ENCODE measurements at places on chromosomes 7 and 10. TPM values are rescaled to one million over a fixed set of nuclear protein-coding genes. Genes with fewer than 3 reads are reported as not detected.

BRAF gene
- 12.1 TPM for polyA plus RNA-seq

GRCh38 chr10:129136951-129137350 lies 330.1 kb upstream of the MGMT start:
- no peak for DNase-seq

DNA sequence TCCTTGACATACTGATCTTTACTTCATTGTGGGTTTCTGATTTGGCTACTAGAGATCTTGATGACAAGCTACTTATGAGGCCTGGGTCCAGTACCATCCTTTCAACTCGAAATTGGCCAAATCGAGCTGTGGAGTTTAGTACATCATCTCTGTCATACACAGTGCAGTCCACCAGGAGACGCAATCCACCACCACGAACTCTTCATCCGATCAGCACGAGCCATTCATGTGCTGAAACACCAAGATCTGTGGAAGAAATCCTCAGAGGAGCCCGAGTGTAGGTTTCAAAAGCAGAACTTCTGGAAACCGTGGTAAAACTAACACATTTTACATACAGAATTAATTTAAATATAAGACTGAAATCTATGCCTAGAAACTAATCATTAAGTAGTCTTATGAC lies 14.2 kb downstream of the DNAJC9 start:
- DNase-seq: no peak

DNA sequence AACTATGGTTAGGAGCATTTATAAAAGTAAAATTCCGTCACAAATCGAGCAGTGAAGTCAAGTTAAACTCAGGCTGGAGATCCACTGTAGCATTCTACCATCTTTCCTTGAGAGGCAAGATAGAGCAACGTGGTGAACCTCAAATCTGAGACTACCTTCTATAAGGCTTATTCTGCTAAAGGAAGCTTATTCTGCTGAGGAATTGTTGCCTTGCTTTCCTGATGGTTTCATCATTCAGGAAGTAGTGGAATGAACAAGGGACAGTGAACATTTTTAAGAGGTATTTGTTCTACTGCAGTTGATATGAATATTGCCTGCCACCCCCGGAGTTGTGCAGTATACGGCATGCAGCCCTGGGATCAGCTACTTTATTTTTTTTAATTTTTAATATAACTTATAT lies 170.8 kb downstream of the VPS50 start:
- no peak for DNase-seq

DNA sequence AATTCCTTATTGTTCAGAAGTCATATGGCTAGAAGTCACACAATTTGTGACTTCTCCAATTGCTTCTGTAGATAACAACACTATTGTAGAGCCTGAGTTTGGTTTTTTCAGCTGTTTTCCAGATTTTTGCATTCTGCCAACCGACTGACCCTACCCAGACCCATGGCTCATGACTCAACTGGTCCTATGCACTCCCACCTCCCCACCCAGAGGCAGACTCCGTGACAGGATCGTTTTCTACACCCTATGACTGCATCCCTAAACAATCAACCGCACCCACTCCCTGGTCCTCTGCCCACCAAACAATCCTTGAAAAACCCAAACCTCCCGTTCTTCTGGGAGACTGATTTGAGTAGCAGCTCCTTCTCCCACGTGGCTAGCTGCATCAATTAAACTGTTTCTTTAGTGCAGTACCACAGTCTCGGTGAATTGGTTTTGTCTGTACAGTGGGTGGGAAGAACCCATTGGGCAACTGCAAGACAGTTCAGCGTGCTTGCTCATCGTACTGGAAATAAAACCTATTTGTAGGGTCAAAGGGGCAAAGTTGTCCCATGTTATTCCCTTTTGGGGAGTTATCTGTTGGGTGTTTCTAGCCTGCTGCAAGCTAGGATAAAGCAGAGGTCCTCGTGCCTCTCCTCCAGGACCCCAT lies 150.3 kb upstream of the FAM20C start:
- DNase-seq: no peak

CALML5 gene
- not detected for polyA plus RNA-seq

GRCh38 chr10:43874984-43875383 lies 226.3 kb upstream of the ZNF32 start:
- DNase-seq: no peak

DNA sequence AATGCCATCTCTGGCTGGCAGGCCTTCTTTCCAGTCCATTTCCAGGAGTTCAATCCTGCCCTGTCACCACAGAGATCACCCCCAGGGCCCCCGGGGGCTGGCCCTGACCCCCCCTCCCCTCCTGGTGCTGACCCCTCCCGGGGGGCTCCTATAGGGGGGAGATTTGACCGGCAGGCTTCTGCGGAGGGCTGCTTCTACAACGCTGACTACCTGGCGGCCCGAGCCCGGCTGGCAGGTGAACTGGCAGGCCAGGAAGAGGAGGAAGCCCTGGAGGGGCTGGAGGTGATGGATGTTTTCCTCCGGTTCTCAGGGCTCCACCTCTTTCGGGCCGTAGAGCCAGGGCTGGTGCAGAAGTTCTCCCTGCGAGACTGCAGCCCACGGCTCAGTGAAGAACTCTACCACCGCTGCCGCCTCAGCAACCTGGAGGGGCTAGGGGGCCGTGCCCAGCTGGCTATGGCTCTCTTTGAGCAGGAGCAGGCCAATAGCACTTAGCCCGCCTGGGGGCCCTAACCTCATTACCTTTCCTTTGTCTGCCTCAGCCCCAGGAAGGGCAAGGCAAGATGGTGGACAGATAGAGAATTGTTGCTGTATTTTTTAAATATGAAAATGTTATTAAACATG lies 6.0 kb downstream of the CHPF2 start:
- no peak for DNase-seq

DNA sequence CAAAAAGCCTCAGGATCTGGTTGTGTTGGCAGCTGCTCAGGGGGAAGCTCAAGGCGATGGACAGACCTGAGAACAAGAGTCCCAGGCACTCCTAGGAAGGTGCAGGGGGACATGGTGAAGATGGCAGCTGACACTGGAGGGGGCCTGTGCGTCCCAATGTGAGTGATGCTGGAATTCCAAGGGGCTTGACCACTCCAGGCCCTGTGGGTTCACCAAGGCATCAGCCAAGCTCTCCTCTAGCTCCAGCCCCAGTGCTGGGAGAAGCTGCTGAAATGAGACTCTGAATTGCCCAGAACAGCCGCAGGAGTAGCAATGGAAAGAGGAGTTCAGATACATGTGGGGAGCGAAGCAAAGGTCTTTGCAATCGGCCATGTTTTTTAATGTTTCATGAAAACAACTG lies 16.0 kb downstream of the UPP1 start:
- no peak for DNase-seq

- peak; percentile 38 for DNase-seq
These were observed 37.9 kb upstream of the ABCB5 start for GRCh38 chr7:20577441-20578071.

- DNase-seq: peak; percentile 55
These were observed 712 bp upstream of the CPVL start for GRCh38 chr7:29146888-29147609.

- peak; percentile 54 for DNase-seq
These were observed 25.1 kb downstream of the HDAC9 start for GRCh38 chr7:18520450-18521235.

DNA sequence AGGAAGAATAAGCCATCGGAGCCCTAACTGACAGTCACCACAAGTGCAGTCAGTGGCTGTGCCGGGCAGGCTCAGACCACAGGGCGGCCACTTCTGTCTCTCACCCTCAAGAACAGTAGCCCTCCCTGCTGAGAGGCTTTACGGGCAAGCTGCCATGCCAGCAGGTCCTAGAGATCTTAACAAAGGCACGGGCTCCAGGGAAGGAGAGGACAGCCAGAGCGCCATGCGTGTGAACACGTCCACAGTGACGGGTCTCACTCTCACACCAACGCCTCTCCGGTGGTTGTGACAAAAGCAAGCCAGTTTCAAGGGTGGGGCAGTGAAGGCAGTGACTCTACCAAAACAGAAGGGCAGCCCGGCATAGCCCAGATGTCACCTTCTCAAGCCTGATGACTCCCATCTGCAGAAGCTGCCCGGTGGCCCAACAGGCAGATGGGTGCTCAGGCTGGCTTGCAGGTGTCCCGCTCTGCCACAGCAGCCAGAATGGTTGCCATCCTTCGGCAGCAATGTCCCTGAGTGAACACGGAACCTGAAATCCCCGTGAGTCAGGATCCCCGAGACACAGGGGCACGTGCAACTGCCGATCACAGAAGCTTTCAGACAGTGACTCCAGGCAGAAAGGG lies 102.0 kb downstream of the FAM53B start:
- DNase-seq: no peak

- DNase-seq: no peak
These were observed 10.2 kb upstream of the ZFYVE27 start for GRCh38 chr10:97726636-97727178.

DNA sequence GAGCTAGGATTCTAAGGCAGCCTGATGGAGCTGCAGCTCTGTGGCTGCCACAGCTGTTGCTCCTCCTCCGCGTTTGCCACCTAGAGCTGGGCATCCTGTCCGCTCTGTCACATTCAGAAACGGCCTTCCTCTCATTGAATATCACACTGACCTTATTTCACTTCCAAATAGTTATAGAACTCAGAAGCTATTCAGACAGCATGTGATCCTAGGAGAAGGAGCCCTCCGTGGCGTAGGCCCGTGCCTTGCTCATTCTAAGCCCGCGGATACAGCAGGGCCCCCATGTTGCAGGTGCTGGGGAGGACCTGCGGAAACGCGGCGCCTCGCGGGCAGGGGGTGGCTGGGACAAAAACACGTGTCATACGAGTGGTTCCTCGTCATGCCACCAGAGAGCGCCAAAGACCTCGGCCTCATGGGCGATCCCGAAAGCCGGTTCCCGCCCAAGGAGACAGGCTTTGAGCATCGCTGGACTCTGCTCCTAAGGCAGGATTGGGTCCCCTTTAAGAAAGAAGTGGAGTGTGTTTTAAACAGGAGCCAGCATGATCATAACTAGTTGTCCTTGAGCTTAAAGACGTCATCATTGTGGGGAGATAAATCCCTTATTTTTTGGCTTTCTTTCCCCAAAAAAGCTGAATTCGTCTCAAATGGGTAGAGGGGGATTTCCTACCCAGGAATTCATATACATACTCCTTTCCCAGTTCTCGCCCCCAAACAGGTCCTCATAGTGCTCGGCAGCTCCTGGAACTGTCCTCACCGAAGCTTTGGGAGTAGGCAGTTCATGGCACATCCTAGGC lies 17.9 kb upstream of the FIGNL1 start:
- peak; percentile 51 for DNase-seq

- DNase-seq: no peak
These were observed 137.1 kb downstream of the OAT start for GRCh38 chr10:124281666-124282065.

COL1A2 gene
- 5,463 TPM for polyA plus RNA-seq

- no peak for DNase-seq
These were observed 193.4 kb upstream of the MBL2 start for GRCh38 chr10:52965938-52966401.

TRIM50 gene
- polyA plus RNA-seq: 0.55 TPM

RAMP3 gene
- polyA plus RNA-seq: 4.5 TPM

- no peak for DNase-seq
These were observed 178.9 kb downstream of the ADK start for GRCh38 chr10:74329873-74330272.

GRCh38 chr7:158448430-158449100 lies 139.1 kb downstream of the PTPRN2 start:
- DNase-seq: no peak

DNA sequence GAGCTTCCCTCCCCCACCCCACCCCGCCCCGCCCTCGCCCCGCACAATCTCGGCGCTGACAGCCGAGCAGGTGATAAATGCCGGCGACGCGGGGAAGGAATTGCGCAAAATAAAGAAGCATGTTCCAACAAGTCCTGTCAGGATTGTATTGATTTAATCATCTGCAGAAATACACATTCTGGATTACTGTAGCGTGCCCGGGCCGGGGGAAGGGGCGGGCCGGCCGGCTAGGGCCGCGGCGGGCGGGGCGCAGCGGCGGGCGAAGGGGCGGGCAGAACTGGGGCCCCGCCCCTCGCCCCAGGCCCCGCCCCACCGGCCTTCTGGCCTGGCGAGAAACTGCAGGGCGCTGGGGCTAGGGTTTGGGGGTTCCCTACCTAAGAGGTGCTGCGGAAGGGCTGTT lies 88.9 kb upstream of the PAX2 start:
- no peak for DNase-seq

GRCh38 chr10:103545771-103546281 lies 52.3 kb downstream of the NEURL1 start:
- DNase-seq: no peak

KLF14 gene
- 1.3 TPM for polyA plus RNA-seq

DNA sequence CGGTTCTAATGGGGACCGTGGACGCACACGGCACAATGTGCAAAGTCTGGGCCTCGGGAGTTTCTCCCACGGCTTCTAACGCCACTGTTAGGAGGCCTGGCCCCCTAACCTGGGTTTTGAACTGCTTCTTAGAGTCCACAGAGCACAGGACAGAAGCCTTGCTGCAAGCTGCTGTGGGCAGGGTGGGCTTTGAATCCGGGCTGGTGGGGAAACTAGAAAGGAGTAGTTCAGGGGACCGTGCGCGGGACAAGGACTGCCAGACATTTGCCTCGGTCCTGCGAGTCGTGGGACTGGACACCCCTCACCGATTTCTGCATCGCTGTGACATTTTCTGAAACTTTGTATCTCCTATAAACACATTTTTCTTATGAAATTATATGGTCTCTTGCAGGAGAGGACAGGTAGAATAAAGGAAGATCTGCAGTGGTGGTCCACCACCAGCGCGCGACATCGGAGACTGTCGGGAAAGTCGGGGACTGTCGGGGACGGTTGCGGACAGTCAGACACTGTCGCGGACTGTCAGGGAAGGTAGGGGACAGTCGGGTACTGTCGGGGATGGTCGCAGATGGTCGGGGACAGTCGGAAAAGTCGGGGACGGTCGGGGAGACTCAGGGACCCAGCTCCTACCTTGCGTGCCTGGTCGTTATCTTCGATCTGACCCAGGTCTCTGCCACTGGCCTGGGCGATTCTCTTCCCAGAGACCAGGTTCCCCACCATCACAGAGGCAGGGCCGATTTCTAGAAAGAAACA lies 222.1 kb downstream of the ZMYND11 start:
- no peak for DNase-seq

ANXA8L1 gene
- polyA plus RNA-seq: not detected

- DNase-seq: no peak
These were observed 40.3 kb upstream of the TNPO3 start for GRCh38 chr7:129095258-129095657.

DNA sequence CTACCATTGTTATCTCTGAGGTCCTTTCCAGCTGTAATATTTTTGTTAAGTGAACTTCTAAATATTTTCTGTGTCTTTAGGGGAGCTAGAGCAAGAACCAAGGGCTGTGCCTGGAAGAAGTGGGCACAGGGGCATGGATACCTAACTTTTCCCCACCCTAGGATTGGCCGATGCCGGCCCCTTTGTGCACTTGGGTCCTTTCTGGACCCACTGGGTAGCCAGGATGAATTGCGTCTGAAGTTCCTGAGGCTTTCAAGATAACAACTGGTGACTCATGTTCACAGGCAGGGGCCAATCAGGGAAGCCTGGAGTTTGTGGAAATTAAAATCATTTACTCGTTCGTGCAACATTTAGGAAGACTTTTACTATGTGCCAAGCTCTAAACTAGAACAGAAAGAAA lies 758 bp downstream of the DPCD start:
- no peak for DNase-seq

HTR5A gene
- polyA plus RNA-seq: not detected
